T-helper 2 cell (primary cell): ENCODE measurements at places on chromosomes 1 and 21.

- DNase-seq: no peak
These were observed 76.4 kb upstream of the DNAH14 start for GRCh38 chr1:224852901-224853568.

GRCh38 chr1:24105368-24106160, 6.4 kb downstream of the MYOM3 start:
- no peak for DNase-seq

DNA sequence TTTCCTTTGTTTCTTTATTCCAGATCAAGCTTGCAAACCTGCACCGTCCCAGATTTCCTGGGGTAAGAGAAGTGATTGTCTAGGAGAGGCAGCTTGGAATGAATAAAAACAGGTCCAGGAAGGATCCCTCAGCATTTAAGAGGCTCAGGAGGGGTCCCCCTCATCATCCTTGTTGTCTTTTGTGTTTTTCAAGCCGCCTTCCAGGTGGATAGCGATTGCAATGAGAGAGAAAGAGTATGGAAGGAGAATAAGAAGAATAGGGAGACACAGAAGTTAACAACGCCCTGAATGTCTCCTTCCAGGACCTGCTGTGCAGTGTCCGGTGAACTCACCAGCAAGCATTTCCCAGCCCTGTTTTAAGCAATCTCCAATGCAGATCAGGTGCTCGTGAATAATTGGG, 8.5 kb downstream of the ERG start:
- DNase-seq: no peak

GRCh38 chr1:231397886-231398671, 24.0 kb downstream of the EGLN1 start:
- DNase-seq: no peak

GRCh38 chr1:229846351-229846750, 220.3 kb downstream of the URB2 start:
- DNase-seq: no peak

- no peak for DNase-seq
These were observed 705.3 kb upstream of the CHRM3 start for GRCh38 chr1:238681021-238681420.
